ENCODE measurements at places on chromosomes 16 and 17.

DNA sequence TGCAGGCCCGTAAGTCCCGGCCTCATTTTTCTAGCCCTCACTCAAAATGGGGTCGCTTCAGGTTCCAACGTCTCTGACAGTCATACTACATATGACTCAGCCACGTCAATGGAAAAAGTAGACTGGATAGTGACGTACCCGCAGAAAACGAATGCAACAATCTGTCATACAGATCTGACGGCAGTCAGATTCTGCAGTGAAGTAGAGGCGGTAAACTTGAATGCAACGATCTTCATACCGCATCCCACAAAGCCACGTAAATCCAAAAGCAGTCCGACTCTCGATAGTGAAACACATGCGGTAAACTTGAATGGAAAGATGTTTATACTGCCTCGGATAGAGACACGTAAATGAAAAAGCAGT is 38.4 kb upstream of the ARL4D start:
- DNase-seq, result no peak

GRCh38 chr17:64341181-64341580 is 49.5 kb downstream of the PECAM1 start:
- DNase-seq, result no peak

GRCh38 chr17:37137070-37137610 is 188.4 kb downstream of the AATF start:
- no peak for DNase-seq

DNA sequence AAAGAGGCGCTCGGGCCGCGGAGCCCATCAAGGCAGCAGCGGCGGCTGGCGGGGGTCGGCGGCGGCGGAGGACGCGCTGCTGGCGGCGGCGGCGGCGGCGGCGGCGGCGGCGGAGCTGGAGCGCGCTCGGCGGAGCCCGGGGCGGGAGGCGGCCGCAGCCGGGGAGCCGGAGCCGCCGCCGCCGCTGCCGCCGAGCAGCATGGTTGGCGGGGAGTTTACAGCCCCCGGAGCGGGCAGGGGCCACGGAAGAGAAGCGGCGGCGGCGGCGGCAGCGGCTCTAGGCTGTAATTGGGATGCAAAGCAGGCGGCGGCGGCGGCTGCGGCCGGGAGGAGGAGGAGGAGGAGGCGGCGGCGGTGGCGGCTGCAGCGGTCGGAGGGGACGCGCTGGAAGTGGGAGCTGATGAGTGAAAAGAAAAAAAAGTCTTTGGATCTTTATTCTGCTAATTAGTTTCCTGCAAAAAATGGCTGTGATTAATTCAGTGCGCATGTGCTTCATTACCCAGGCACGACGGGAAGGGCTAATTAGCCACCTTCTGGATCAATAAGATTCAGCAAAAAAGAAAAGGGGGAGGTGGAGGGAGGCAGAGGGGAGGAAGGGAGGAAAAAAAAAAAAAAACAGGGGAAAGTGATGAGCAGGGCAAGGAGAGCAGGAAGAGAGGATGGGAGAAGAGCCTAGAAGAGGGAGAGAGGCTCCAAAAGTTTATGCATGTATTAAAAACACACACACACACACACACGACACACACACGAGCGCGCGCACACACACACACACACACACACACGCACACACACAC is 10.9 kb upstream of the ZFHX3 start:
- no peak for DNase-seq

GRCh38 chr17:80619535-80620235 is 75.0 kb downstream of the RPTOR start:
- DNase-seq, result no peak

GRCh38 chr17:80645706-80646325 is 101.2 kb downstream of the RPTOR start:
- DNase-seq, result no peak

DNA sequence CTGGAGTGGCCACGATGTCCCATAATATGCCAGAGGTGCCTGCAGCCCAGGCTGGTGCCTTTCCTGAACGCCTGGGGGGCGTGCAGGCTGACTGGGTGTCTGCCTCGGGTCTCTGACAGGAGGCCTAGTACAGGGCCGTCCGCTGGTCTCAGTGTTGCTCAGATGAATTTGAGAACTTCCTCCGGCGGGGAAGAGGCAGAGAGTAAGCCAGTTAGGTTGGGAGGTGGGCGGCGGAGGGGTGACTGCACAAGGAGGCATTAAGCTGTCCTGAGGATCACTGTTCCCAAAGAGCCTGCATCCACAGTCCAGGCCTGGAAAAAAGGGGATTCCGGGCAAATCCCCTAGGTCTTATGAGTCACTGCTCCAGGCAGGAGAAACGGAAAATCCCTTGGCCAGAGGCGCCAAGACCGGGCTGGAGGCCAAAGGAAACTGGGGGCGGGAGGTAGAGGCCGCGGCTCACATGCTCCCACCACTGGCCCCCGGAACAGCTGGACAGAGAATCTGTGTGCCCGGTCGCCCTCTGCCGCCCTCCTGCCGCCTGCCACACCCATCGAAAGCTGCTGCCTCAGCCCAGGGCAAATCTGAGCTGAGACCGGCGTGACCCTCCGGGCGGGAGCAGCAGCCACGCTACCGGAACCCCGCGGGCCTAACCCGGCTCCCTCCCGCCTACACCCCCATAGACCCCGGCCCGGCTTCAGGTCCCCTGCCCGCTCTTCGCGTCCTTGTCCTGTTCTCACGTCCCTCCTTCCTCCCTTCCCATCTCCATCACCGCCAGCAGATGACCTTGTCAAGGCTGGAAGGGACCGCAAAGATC is 1.2 kb downstream of the TRIM47 start:
- DNase-seq, result no peak

DNA sequence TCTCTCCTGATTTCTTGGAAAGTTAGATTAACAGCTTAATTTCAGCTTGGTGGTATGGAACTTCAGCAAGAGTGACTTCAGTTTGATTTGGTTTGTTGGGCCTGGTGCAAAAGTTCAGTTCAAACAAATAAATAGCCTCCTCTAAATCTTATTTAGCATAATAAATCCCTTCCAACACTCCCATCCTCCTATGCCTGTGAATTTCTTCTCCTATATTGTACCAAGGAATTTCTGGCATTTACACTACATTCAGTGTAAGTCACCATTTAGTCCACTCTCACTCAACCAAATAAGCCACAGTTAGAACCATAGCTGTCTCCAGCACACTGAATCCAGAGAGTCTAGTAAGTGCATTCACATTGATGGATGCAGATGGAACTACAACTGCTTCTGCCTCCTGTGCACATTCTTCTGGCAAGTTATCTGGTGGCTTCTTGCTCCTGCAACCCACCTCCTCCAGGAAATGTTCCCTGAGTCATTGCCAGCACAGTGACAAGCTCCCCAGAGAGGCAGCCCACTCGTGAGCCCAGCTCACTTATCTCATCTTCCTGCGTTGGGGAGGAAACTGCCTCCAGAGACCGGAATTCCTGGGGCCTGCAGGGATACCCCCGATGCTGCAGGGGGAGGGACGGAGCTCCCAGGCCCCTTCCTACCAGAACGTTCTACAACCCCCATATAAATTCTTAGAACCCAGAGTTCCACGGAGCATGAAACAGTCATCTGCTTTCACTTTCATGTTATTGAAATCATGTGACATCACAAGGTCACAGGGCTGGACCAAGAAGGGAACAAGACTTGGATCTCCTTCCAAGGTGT is 318.3 kb downstream of the PHKB start:
- DNase-seq, result no peak

GRCh38 chr16:55438281-55438680 is 40.7 kb upstream of the MMP2 start:
- no peak for DNase-seq

GRCh38 chr16:19071811-19072777 is 4.7 kb downstream of the COQ7 start:
- no peak for DNase-seq

DNA sequence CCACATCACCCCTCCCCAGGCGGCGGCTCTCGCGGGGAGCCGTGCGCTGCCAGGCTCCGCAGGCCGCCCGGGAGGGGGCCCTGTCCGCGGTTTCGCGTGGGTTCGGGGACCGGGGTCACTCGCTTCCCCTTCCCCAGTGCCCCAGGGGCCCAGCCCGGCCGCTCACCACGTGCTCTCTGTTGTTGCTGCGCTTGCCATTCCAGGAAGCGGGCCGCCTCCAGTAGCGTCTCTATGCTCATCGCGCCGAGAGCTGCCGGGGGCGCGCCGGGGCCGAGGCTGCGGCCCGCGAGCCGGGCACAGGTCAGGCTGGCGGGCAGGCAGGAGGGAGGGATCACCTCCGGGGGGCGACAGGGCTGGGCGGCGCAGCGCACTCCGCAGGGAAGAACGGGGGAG is 390 bp downstream of the MNT start:
- DNase-seq, result no peak

- DNase-seq, result no peak
These were observed 10.5 kb downstream of the PDILT start for GRCh38 chr16:20393801-20394577.

DNA sequence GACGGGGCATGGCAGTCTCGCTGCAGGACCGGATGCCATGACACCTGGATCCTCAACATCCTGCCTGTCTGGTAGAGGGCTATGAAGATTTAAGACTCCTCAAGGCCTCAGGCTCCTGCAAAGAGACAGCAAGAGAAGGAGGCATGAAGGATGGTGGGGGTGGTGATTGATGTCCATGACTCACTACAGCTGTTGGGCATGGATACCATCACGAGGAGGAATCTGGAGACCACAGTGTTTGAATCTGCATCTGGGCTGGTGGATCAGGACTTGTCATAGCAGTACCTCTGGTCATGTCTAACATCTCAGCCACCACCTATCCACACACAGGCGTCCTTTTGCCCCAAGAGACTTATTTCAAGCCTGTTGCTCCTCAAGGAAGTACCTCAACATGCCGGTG is 50.2 kb upstream of the WSCD1 start:
- no peak for DNase-seq

- DNase-seq, result no peak
These were observed 5.9 kb downstream of the RHBDF1 start for GRCh38 chr16:66309-67182.

DNA sequence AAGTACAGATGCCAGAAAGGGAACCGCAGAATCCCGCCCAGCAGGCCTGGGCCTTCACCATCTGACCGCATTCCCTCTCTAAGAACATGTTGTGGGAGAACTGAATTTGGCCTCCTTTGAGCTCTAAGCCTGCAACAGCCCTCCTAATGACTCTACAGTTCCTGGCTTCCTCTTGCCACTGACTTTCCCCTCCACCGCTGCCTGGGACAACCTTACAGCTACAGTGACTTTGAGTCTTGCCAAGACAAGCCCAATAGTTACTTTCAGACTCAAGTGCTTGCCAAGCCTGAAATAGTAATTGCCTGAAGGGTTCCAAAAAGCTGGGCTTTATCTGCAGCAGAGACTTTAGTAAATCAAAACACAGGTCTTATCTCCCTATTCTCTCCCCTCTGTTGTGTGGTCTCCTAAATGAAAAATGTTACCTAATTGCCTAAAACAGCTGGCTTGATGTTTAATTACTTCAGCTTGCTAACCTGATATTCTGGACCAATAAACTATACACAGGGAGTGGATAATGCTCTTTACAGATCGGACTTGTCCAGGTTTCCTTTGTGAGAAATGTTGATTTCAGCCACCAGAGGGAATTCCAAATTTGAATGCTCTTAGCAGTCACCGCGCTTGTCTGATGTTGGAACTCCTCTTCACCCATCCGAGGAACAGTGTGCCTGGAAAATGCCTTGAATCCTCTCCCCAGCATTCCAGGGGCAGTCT is 85.1 kb upstream of the TBX2 start:
- DNase-seq, result no peak

DNA sequence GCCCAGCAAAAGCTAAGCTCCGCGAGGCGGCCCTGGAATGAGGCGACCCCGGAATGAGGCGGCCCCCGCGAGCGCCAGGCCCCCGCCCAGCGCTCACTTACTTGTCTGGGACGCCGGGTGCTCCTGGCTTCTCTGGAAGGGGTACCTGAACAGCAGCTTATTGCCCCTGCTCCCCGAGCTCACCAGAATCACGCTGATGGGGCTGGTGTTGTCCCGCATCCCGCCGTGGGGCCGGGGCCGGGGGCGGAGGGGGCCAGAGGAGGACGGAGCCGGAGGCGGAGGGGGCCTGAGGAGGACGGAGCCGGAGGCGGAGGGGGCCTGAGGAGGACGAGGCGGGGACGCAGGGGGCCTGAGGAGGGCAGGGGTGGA is 440 bp downstream of the NPRL3 start:
- no peak for DNase-seq

- DNase-seq, result no peak
These were observed 15.8 kb upstream of the UQCRC2 start for GRCh38 chr16:21937336-21937829.

DNA sequence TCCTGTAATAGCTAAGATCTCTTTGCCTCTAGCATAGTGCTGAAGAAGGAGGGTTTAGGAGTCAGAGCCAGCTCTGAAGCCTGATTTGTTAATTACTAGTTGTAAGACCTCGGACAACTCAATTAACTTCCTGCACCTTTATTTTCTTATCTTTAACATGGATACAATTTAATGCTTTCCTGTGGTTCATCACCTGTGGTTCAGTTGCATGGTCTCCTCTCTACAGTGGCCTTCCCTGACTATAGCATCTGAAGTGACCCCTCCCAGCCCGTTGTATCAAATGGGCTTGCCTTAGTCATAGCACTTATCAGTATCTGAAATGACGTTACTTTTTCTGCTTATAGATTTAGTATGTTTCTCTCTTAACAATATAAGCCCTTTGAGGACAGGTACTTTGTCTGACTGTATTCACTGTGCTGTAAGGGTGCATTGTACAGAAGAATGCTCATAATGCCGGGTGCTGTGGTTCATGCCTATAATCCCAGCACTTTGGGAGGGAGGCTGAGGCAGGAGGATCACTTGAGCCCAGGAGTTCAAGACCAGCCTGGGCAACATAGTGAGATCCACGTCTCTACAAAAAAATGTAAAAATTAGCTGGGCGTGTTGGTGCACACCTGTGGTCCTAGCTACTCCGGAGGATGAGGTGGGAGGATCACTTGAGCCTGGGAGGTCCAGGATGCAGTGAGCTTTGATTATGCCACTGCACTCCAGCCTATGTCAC is 2.6 kb upstream of the NDE1 start:
- DNase-seq, result no peak

DNA sequence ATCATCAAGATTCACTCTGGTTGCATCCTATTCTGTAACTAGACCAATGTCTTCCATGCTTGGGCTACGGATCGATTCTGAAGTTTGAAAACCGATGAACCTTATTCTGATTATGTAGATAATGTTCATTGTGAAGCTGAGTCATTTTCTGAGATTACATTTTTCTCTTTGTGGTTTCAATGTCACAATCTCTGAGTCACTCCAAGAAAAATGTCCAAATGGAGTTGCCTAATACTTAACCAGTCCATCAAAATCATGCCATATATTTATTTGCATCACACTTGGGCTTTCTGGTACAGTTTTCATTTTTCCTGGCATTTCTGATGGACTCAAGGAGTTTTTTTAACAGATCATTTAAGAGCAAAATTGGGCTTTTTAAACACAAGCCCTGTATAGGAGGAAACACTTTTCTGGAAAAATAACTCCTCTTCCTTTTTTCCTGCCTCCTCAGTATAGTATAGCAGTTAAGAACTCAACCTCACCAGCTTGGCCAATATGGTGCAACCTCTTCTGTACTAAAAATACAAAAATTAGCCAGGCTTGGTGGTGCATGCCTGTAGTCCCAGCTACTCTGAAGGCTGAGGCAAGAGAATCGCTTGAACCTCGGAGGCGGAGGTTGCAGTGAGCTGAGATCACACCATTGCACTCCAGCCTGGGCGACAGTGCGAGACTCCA is 17.5 kb downstream of the CACNG3 start:
- DNase-seq, result no peak

All from HS-27A (cell line).